ENCODE measurements at places on chromosomes 5 and 9. TPM values are rescaled to one million over a fixed set of nuclear protein-coding genes. Genes with fewer than 3 reads are reported as not detected.

DNA sequence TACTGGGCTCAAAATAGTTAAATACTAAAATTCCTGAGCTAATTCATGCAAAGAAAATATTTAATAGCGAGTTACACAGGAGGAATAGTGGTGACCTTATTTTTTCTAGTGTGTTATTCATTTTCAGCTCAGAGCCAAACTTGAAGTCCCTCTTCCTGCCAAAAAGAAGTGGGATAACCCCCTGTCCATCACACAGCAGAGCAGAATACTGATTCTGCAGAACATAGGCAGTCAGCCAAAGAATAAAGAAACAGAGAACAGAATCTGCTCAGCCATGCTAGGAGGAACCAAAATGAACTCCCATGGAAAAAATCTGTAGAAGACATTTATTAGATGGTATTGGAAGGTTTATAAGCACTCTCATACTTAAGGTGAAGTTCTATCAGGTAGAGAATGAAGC is 49.4 kb upstream of the GRIN3A start:
- H3K4me3 ChIP-seq = no peak overlapping the region
- H3K36me3 ChIP-seq = no peaks in the 10 kb centered on the region
- H3K4me1 ChIP-seq = no peaks in the 10 kb centered on the region
- DNase-seq = no peak

DNA sequence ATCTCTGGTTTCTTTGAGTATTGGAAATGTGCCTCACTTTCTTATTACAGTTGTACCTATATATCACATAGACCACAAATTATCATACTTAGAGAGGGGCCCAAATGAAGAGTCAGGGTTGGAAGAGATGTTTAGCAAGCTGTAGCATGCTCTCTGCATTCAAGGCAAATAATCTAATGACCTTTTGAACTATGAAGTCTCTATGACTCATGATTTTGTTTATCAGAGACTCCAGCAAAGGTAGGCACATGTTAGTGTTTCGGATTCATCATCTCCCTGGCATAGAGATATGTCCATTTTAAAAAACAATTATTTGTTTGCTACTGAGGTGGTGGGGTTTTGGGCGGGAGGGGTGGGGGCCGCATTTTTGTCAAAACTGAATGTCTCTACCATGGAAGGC is 2000.1 kb downstream of the EFNA5 start:
- no peaks in the 10 kb centered on the region for H3K36me3 ChIP-seq
- DNase-seq = no peak
- no peaks in the 10 kb centered on the region for H3K27me3 ChIP-seq
- no peaks in the 10 kb centered on the region for H3K4me1 ChIP-seq
- H3K27ac ChIP-seq = no peak overlapping the region
- no peak overlapping the region for H3K4me3 ChIP-seq

DNA sequence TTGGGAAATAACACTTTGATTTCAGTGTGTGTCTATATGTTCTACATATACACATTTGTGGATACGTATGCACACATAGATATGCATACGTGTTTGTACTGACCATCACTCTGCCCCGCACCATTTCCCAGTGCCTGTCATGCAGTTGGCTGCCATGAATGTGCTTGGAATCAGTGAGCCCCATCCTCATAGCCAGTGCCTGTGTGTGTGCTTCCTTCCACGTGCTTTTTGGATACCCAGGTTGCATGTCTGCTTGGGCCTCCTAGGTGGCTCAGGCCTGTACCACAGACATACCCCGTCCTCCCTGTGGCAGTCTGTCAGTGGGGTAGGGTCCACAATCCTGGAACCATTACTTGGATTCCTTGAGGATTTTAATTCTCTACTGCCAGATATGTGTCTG is 243.6 kb downstream of the FANCC start:
- no peaks in the 10 kb centered on the region for H3K36me3 ChIP-seq
- H3K4me3 ChIP-seq = no peak overlapping the region
- H3K27me3 ChIP-seq = no peaks in the 10 kb centered on the region
- H3K27ac ChIP-seq = no peak overlapping the region
- H3K4me1 ChIP-seq = no peaks in the 10 kb centered on the region
- no peak for DNase-seq

Gene NEK6
- total RNA-seq = 1.2 TPM

Gene TMOD1
- total RNA-seq = 1.6 TPM

- H3K27me3 ChIP-seq = peaks cover 24% of the 10 kb centered on the region
- H3K4me3 ChIP-seq = no peak overlapping the region
- no peak overlapping the region for H3K27ac ChIP-seq
- H3K36me3 ChIP-seq = no peaks in the 10 kb centered on the region
Measured at GRCh38 chr9:117744856-117745389, 40.7 kb downstream of the TLR4 start.

DNA sequence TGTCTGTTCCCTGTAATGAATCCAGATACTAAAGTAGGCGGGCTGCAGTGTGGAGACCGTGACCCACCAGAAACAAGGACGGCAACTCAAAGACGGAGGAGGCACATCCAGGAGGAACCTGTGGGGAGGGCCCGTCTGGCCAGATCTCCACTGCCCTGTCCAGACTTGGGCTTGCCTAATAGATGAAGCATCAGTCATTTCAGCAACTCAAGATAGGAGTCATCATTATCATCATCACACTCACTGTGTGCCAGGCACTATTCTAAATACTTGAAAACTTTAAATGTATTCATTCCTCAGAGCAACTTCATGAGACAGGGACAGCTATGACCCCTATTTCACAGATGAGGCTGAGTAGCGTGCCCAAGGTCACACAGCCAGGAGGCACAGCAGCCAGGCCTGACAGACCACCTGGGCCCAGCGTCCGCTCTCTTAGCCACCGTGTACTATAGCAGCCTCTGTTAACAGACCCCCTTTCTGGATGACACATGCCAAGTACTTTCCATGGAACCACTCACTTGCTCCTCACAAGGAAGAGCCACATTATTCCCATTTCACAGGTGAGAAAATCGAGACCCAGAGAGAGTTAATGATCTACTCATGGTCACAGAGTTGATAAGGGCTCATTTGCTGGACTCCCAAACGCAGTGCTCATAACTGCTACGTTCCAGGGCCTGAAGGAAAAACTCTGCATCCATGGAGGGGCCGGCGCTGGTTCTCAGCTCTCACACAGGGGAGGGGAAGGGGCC is 4.9 kb upstream of the IL4 start:
- H3K27me3 ChIP-seq = peaks cover 4% of the 10 kb centered on the region
- no peak overlapping the region for H3K4me3 ChIP-seq
- no peak for DNase-seq
- H3K4me1 ChIP-seq = peaks cover 4% of the 10 kb centered on the region
- H3K36me3 ChIP-seq = no peaks in the 10 kb centered on the region

GRCh38 chr5:38742821-38743220 is 103.0 kb upstream of the OSMR start:
- DNase-seq = no peak
- H3K36me3 ChIP-seq = no peaks in the 10 kb centered on the region
- peaks cover 2% of the 10 kb centered on the region for H3K27me3 ChIP-seq
- no peak overlapping the region for H3K4me3 ChIP-seq
- H3K27ac ChIP-seq = no peak overlapping the region

DNA sequence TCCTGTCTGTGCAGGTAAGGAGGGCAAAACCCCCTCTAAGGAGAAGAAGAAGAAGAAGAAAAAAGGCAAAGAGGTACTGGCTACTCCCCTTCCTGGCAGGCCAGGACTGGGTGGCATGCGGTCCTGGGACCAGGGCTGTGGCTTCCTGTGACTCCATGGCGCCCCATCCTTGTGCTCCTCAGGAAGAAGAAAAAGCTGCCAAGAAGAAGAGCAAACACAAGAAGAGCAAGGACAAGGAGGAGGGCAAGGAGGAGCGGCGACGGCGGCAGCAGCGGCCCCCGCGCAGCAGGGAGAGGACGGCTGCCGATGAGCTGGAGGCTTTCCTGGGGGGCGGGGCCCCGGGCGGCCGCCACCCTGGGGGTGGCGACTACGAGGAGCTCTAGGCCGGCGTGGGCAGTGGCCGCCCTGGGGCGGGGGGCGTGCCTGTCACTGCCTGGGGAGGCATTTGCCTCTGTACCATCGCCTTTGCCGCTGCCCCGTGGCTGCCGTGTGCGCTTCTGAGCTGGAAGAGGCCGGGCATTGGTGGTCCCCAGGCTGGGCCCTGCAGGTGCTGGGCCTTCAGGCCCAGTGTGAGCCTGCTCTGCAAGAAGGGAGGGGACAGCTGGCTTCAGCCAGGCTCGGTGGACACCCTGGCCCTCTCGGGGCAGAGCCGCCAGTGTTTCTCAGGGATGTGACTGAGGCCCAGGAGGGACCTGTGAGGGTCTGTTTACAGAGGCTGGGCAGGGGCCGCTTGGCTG is 2.0 kb upstream of the AJM1 start:
- no peak for DNase-seq
- H3K27ac ChIP-seq = no peak overlapping the region
- no peaks in the 10 kb centered on the region for H3K36me3 ChIP-seq
- peaks cover 9% of the 10 kb centered on the region for H3K4me1 ChIP-seq
- peak overlapping the region; percentile 32 for H3K4me3 ChIP-seq
